ENCODE measurements at places on chromosomes 12 and 14. TPM values are rescaled to one million over a fixed set of nuclear protein-coding genes. Genes with fewer than 3 reads are reported as not detected.

SFSWAP gene
- total RNA-seq: 18.0 TPM

PRPH gene
- not detected for total RNA-seq

LRRK2 gene
- 2.3 TPM for total RNA-seq

RFX4 gene
- not detected for total RNA-seq

SERPINA10 gene
- not detected for total RNA-seq

RDH12 gene
- total RNA-seq: not detected

STX2 gene
- 29.7 TPM for total RNA-seq

NELL2 gene
- 1.1 TPM for total RNA-seq

KLRK1 gene
- total RNA-seq: not detected

CIROP gene
- not detected for total RNA-seq

HOXC6 gene
- 0.84 TPM for total RNA-seq

HOXC12 gene
- total RNA-seq: not detected

INSM2 gene
- not detected for total RNA-seq
